ENCODE measurements at places on chromosomes 7 and 10.
A peak's percentile ranks its signal among the peaks of the same experiment; 100 is the strongest.

- DNase-seq = no peak
Observed at GRCh38 chr7:1229202-1229947, 3.3 kb upstream of the UNCX start.

GRCh38 chr10:49220031-49220430 is 31.8 kb upstream of the TMEM273 start:
- no peak for DNase-seq

GRCh38 chr10:132172091-132173066 is 14.4 kb upstream of the DPYSL4 start:
- no peak for DNase-seq

GRCh38 chr10:54124209-54124885 is 676.7 kb downstream of the PCDH15 start:
- no peak for DNase-seq

GRCh38 chr7:50317697-50318669 is 13.5 kb downstream of the IKZF1 start:
- DNase-seq = no peak

GRCh38 chr7:140009735-140010134 is 53.0 kb downstream of the PARP12 start:
- no peak for DNase-seq

DNA sequence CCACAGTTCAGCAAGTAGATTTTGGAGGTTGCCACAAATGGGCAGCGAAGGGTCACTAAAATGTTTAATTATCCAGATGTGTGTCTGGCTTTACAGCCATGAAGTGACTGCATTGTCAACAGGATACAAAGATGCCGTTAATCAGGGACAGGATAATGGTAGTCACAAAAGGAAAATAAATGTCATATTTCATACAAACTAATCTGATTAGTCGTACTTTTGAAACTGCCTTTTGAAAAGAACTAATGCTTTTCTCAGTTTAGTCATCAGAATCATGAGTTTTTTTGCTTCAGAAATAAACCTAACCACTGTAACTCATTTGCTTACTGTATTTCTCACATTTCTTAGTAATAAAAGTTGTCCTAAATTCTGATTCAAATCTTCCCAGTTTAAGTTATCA is 22.2 kb upstream of the WNT16 start:
- DNase-seq = no peak

DNA sequence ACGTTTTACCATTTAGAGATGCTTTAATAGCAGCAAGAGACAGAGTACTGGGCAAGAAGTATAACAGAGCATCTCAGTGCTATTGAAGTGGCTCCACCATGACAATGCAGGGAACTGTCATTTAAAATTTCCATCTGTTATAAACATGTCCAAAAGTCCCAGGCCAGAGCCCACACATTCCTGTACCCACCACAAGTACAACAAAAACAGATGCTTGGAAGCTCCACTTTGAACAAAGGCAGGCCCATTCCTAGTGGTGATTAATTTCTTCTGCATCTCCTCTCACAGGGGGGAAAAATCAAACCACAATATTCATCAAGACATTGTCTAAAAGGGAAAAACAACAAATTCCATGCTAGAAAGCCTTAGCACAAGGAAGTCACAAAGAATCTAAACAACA is 627.9 kb downstream of the PARD3 start:
- no peak for DNase-seq

DNA sequence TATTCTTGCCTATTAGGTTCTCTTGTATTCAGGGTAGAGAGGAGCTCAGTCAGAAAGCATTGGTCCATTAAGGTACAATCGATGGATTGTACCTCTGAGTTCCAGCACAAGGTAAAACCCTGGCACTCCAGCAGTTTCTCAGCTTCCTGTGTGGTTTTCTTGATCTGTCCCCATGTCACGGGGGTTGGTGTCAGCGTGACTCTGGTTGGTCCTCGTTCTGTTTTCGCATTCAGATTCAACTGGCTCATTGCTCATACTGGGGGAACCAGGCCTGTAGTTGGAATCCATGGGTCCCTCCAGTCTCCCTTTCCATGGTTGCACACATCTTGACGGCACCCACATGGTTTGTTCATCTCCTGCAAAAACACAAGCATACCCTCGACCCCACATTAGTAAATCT is 32.7 kb upstream of the RASGEF1A start:
- DNase-seq = no peak

GRCh38 chr7:137981668-137982067 is 20.2 kb downstream of the CREB3L2 start:
- no peak for DNase-seq

DNA sequence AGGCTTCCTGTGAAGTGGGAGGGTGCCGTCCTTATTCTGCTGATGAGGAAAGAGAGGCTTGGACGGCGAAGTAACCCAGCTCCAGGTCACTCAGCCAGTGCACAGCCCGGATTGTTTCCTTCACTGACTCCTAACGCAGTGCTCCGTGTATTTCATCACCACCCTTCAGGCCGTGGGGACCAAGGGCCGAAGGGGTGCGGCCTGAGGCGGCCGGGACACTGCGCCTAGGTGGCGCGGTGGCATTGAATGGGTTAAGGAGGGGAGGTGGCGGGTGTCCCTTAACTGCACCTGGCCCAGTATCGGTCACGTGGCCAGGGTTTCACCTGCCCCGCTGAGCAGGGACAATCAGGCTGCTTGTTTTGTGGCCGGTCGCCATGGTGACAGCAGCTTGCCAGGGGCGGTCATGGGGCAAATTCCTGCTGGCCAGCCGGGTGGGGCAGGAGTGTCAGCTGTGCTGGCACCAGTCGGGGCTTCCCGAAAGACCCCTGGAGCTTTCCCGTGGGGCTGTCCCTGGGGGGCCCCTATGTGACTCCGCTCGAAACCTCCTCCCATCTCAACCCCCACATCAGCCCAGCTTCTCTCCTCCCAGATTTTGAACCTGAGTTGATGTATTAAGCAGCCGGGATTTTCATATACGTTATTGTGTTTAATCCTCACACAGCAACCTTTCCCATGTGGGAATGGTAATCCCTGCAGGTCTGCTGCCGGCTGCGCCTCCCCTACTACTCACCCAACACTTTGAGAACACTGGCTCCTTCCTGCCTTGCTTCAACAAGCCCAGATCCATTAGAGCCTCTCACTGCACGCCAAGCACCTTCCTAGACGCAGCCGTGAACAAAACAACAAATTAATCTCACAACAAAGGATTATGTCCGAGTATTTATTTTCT is 4.4 kb upstream of the ABHD11 start:
- no peak for DNase-seq

DNA sequence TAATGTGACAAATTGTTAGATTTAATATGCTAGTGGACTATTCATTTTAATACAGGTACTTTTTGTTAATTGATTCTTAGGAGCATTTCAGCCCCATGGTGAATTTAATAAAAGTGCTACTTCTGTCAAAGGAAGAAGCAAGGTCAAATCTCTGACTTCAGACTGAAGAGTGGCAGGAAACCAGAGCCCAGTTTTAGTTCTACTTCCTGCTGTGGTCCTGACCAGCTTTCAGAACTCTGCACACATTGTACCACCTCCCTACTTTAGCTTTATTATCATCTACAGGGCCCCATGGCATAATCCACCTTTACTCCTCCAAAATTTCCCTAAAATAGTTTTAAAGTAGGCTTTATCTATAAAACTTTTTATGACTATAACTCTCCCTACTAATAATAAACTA is 33.7 kb downstream of the CTTNBP2 start:
- DNase-seq = no peak

- DNase-seq = no peak
Observed at GRCh38 chr10:5905854-5906507, 15.9 kb downstream of the FBH1 start.

GRCh38 chr10:76492026-76492425 is 1060.6 kb downstream of the LRMDA start:
- no peak for DNase-seq

DNA sequence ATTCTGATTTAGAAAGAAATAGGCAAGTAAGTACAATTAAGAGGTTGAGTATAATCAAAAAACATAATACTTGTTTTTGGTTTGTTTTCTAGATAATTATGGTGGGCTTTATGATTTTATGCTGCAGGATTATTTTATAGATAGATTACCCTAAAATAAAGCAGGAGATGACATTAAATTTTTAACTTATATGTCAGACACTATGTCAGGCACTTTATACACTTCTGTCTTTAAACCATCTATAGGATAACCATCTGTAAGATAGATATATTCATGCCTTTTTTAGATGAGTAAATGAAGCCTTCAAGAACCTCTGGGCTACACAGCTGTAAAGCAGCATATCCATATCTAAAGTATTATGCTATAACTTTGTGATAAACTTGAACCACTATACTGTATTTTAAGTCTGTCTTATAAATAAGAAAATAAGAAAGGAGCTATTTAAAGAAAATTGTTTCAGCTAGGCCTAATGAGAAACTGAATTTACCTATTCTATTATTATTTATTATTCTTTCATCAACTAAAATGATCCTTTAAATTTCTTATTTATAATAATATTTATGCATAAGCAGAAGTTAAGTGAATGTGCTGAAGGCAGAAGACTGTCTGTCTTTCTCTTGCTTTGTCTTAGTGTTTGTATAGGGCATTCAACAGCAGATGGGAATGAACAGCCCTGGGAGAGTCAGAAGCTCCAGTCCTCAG is 94.0 kb downstream of the CPED1 start:
- no peak for DNase-seq

GRCh38 chr7:74343281-74344131 is 54.3 kb downstream of the CLIP2 start:
- DNase-seq = no peak

DNA sequence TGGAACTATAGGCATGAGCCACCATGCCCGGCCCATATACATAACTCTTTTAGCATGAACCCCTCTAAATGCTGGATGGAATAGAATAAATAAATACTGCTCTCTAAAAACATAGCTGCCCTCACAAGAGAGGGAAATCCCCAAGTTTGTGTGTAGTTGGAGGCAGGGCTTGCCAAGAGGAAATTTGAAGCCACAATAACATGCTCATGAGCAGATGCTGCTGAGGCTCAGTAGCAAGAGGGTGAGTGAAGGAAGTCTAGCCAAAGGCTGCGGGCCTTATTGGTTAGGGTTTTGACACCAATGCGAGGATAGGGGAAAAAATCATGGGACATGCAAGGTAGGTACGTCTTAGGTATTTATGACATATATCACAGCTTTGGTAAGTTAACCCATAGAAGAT is 17.3 kb downstream of the TPK1 start:
- DNase-seq = peak; percentile 30

GRCh38 chr7:753190-753589 is 26.1 kb upstream of the PRKAR1B start:
- no peak for DNase-seq

GRCh38 chr10:28248092-28248491 is 54.8 kb downstream of the MPP7 start:
- DNase-seq = no peak

DNA sequence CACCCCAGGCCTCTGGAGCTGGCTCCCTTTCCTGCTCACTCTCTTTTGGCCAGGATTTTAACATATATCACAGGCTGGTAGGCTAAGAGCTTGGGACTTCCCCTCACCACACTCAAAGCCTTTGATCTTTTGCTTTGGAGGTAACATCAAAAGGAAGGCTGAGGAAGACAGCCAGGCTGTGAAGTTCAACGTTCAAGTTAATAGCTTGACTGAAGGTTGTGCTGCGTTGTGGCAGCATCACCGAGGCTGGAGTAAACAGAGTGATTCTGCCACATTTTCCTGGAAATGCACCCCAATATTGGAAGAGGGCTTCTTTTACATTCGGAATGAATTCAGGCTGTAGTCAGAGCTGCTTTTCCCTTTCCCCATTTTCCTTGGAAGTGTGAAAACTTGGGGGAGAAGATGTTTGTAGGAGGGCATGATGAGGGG is 57.3 kb downstream of the TCF7L2 start:
- DNase-seq = no peak

GRCh38 chr7:47473499-47474210 is 108.3 kb downstream of the TNS3 start:
- DNase-seq = no peak

- DNase-seq = no peak
Observed at GRCh38 chr7:29194206-29194593, 375 bp upstream of the CHN2 start.

DNA sequence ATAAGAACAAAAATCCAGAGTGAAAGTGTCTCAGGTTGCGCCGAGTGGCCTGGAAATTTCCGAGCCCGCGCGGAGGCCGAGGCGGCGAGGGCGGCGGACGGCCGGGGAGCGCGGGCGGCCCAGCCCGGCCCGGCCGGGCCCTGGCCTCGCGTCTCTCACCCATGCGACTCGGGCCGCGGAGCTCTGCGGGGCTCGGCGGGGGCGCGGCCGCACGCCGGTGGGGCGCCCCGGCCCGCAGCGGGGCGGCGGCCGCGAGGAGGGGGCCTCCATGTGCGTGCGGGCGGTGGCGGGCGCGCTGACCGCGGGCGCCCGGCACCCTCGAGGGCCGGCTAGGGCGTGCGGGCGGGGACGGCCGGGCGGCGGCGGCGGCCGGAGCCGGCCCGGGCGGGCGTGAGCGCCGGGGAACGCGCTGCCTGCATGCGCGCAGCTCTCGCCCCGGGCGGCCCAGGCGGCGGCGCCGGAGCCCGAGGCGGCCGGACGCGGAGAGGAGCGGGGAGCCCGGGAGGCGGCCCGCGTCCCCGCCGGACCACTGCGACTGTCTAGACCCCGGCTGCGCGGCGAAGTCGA is 302 bp upstream of the EN2 start:
- no peak for DNase-seq

GRCh38 chr7:142785841-142786250 is 15.1 kb downstream of the PRSS2 start:
- peak; percentile 61 for DNase-seq

- no peak for DNase-seq
Observed at GRCh38 chr10:103740611-103741010, 114.8 kb downstream of the SH3PXD2A start.

- no peak for DNase-seq
Observed at GRCh38 chr7:20861468-20861867, 74.8 kb upstream of the SP8 start.

- DNase-seq = no peak
Observed at GRCh38 chr7:100685049-100685605, 8.9 kb downstream of the GIGYF1 start.

DNA sequence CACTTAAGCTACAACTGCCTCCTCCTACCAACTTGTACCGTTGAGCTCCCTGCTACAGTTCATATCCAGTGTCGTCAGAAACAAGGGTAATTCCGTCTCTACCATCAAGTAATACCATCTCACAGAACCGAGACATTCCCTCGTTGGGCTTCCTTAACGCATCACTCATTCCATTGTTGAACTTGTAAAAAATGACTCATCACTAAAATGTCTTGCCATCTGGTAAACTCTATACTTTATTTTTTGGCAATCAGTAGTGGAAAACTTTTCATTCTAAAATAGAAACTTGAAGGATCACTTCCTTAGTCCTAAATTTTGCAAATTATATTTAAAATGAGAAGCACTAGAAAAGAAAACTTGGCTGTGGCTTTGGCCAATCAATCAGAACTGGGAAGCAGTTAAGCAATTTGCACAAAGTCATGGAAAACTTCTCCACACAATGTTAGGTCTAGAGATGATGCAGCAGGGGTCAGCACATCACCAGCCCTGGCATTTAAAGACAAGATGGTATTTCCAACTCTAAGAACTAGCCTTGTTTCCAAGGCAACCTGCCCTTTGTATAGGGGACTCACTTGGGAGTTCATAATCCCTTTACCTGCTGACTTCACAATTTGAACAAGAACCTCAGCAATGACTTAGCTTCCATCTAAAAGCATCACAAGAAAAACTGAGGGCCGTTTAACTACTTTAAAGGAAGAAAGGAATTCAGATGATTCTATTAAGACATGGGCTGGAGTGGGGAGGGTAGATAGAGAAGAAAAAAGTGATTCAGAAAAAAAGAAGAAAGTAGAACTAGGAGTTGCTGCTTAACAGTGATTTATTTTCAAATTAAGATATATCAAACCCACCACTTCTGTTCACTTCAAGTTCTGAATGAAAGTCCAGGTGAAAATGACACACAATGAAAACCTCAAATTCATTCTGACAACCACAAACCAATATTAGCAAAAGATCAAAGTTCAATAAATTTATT is 288.1 kb downstream of the PARD3 start:
- DNase-seq = no peak

Measured in activated T-cell treated with anti-CD3 and anti-CD28 coated beads for 1 hour (primary cell).